ENCODE measurements at places on chromosomes 5 and 9. TPM values are rescaled to one million over a fixed set of nuclear protein-coding genes. Genes with fewer than 3 reads are reported as not detected.

PAPPA gene
- 2.3 TPM for total RNA-seq

C9orf153 gene
- not detected for total RNA-seq

OXCT1 gene
- total RNA-seq, result 17.4 TPM

CDC20B gene
- total RNA-seq, result not detected

MUSK gene
- 1.5 TPM for total RNA-seq

INSL4 gene
- total RNA-seq, result not detected

ADAMTSL2 gene
- 0.31 TPM for total RNA-seq

PCDHGA5 gene
- total RNA-seq, result 3.8 TPM

ACTBL2 gene
- total RNA-seq, result 4.8 TPM

BAAT gene
- total RNA-seq, result not detected

MLANA gene
- total RNA-seq, result 47.4 TPM

CDH12 gene
- 0.68 TPM for total RNA-seq

ADCY2 gene
- total RNA-seq, result 10.1 TPM

BTNL3 gene
- total RNA-seq, result not detected

HTR1A gene
- not detected for total RNA-seq

IFNE gene
- not detected for total RNA-seq

PCDHA9 gene
- 0.08 TPM for total RNA-seq

PTGS1 gene
- total RNA-seq, result 73.4 TPM

PTTG1 gene
- total RNA-seq, result 31.7 TPM

IFNK gene
- total RNA-seq, result not detected

KDM4C gene
- total RNA-seq, result 46.2 TPM

ADAMTS6 gene
- 2.8 TPM for total RNA-seq

EMB gene
- total RNA-seq, result 22.5 TPM

SLIT3 gene
- total RNA-seq, result 25.3 TPM

GABRA1 gene
- not detected for total RNA-seq

HSPA9 gene
- total RNA-seq, result 249 TPM

ENTPD8 gene
- total RNA-seq, result not detected

SMIM32 gene
- not detected for total RNA-seq

GMCL2 gene
- not detected for total RNA-seq

KIF3A gene
- total RNA-seq, result 15.0 TPM

HAPLN1 gene
- total RNA-seq, result not detected

DNM1 gene
- total RNA-seq, result 4.3 TPM

SLC36A2 gene
- total RNA-seq, result not detected

PCDHB12 gene
- total RNA-seq, result 2.2 TPM

GGTA1 gene
- total RNA-seq, result 8.6 TPM

PLAC8L1 gene
- not detected for total RNA-seq

FOXD4L3 gene
- total RNA-seq, result 0.36 TPM

SLC6A3 gene
- total RNA-seq, result 0.16 TPM

IGIP gene
- 16.5 TPM for total RNA-seq

FAM78A gene
- 1.4 TPM for total RNA-seq

All from suprapubic skin (tissue), 4 donors.